NCI-H460 (cell line): ENCODE measurements at places on chromosomes 12 and 14. TPM values are rescaled to one million over a fixed set of nuclear protein-coding genes. Genes with fewer than 3 reads are reported as not detected.

- DNase-seq, result no peak
These were observed 62.9 kb upstream of the METAP2 start for GRCh38 chr12:95411057-95411456.

The DAZAP2 gene
- 329 TPM in 2 replicates for total RNA-seq

The PITPNM2 gene
- total RNA-seq, result 3.4 and 4.1 TPM in 2 replicates

DNA sequence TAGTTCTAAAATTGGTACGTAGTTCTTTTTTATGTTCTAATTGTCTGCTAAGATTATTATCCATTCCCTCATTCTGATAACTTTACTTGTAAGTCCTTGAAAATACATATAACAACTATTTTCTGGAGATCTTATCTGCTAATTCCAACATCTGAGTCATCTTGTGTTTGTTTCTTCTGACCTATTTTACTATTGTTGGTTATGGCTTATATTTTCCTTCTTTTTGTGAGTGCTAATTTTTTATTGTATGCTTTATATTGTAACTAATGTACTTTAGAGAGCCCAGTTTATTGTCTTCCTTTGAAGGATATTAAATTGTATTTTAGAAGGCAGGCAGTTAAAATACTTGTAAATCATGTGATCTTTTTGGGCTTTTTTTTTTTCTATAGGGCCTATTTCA is 149.3 kb upstream of the LRFN5 start:
- DNase-seq, result no peak
